ENCODE measurements at places on chromosomes 13 and 19.
A peak's percentile ranks its signal among the peaks of the same experiment; 100 is the strongest.

DNA sequence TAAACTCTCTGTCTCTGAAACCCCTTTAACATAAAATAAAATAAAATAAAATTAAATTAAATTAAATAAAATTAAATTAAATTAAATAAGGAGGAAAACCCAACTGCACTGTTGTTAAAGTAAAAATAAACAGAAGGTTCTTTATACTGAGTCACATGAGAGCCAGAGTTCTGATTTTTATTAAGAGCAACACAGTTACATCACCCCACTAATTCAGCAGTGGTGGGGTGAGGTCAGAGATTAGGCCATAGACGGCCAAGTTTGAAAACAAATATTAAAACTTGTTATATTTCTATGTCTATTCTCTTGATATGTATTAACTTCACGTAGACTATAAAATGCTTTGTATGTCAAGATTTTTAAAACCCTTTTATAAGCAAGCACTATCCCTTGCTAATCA is 59.5 kb downstream of the MYCBP2 start:
- DNase-seq, result no peak

DNA sequence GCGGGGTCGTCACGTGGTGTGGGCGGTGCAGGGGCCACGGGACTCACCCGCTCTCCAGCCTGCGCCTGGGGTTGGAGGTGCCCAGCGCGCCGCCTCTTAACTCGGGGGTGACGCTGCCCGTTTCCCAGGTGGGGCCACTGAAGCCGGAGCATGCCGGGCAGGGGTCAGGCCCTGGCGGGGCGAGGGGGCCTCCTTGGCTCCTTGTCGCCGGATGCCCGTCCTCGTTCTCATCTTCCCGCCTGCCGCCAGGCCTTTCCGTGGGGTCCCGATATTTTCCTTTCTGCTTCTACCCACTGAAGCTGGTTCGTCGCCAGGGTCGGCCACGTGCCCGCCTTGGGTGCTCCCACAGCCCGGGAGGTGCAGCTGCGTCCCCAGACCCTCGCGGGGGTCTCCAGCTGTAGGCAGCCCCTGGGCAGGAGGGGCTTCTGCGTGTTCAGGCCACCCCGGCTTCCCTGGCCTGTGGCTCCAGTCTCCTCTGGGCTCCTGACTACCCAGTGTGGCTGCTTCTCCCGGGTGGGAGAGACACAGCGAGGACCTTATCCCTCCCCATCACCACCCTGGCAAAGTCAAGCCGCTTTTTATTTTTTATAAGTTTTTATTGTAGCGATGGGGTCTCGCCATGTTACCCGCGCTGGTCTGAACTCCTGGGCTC is 772 bp downstream of the FAM174C start:
- no peak for DNase-seq

- DNase-seq, result no peak
Measured at GRCh38 chr19:16295057-16295456, 29.6 kb upstream of the KLF2 start.

- DNase-seq, result no peak
Measured at GRCh38 chr13:114034481-114034891, 60.6 kb upstream of the C13orf46 start.

DNA sequence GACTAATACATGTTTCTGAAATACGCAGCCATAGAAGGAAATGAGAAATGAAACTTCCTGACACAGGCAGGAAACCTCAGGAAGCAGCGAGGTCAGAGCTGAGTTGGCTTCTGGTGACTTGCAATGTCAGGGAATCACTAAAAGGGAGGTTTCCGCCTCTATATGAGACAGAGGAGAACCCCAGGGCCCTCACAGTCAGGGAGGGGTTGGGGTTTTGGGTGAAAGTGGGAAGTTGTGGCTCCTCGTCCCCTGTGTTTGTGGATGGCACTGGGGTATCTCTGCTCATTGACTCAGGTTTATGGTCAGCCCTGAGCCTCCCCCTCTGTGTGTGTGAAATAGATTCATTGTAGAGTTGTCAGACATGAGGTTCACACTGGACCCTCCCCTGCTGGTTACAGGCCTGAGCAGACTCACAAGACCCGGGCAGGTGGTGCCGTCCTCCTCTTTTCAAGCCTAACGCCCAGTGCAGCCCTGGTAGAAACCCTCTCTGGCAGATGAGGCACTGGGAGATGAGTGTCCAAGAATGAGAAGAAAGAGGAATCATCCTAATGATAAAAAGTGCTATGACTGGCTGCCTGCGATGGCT is 5.5 kb upstream of the LILRA6 start:
- DNase-seq, result peak; percentile 77

- no peak for DNase-seq
Measured at GRCh38 chr13:110921695-110922094, 6.8 kb upstream of the ANKRD10 start.
